Stimulated activated CD4-positive, alpha-beta T cell treated with anti-CD3 and anti-CD28 coated beads, TNF-alpha, amount 100 ng/mL, for 24 hours (primary cell): ENCODE measurements at places on chromosomes 1 and 21.
A peak's percentile ranks its signal among the peaks of the same experiment; 100 is the strongest.

- DNase-seq, result peak; percentile 60
Measured at GRCh38 chr1:116817582-116818064, 63.4 kb downstream of the CD2 start.

- DNase-seq, result no peak
Measured at GRCh38 chr1:60427701-60428100, 354.1 kb upstream of the C1orf87 start.

DNA sequence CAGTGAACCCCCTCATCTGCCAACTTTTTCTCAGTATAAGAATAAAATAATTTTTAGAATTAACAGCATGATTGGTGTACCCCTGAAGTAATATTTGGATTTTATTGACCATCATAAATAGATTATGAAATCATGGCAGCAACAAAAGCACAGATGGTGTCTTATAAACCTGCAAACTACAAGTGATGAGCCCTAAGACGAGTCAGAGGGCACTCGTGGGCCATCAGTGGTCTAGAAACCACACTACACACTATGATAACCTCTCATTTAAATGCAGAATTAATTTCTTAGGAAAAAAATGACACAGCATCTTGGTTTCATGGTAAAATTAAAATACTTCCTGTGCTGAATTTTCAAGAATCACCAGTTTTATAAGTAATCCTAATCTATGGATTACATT lies 312.4 kb downstream of the PTBP2 start:
- no peak for DNase-seq

GRCh38 chr1:101971304-101971703 lies 25.4 kb downstream of the OLFM3 start:
- no peak for DNase-seq

- DNase-seq, result peak; percentile 2
Measured at GRCh38 chr21:27700974-27701614, 734.2 kb upstream of the ADAMTS5 start.

DNA sequence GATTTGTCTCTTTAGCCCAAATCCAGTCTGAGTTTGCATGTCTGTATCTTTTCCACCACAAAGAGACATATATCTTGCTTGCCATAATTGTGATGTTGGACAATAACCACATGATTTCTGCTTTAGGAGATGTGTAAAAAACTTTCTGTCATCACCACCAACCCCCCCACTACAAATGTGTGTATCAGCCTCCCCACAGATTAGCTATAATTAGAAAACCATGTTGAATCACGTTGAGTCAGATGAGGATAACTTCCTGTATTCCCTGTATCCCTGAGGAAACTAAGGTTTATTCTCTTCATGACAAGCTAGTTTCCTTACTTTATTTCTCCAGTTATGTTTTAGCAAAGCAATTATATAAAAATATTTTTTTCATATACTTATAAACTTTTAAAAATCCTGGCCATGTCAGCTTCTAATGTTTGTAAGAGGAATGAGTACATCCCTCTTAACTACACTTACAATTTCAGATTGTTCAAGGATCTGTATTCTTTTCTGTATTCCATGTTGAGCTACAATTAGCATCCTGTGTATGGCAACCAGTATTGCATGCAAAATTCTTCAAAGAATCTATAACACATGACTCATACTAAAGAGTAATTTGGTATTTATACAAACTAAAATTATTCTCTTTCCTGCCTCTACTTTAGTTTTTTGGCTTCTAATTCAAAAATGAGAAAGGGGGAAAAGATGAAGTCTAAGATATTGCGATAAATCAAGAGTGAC lies 143.0 kb downstream of the FMN2 start:
- DNase-seq, result no peak

DNA sequence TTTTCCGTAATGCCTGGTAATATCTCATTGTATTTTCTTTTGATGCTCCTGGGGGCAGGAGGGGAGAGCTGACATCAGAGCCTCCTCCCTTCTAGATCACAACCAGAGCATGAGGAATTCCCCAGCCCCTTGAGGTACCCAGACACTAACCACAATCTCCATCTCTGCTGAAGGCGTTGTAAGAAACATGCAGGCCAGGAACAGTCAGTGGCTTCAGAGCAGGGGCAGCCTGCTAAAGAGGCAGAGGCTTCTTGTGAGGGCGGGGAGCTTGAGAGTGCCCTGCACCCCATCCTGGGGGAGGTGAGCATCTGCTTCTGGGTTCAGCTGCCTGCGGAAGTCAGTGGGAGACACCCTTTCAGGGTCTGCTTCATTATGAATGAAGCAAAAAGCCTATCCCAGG lies 19.0 kb downstream of the MAPKAPK2 start:
- no peak for DNase-seq

DNA sequence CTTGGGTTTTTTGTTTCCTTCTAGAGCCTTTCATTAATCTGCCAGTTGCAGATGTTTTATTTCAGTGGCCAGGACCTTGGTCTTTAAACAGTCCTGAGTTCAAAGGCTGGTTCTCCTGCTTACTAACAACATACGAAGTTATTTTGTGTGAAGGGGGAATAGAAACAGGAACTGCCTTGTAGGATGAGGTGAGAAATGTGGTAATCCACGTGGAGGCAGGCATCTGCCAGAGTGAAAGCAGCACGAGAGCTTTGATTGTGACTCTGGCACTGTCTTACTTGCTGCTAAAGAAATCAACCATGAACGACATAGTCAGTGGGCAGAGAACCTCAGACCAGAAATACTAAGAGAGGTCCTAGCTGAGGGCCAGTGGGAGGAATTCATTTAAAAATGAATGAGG lies 30.4 kb downstream of the TMEM63A start:
- DNase-seq, result no peak

DNA sequence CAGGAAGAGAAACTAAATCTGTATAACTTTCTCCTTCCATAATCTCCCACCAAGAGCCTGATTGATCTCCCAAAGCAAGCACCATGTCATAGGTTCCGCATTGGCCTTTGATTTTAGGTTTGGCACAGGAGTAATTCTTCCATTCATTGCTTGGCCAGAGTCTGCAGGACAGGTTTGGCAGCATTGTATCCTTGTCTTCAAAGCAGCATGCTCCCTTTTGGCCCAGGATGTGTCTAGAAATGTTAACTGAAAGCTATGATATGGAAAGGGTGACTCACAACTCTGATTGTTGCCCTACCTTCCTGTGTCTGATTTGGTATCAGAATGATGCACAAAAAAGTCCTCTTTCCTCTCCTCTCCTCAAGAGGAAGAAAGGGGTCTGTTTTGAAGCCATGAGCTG lies 824.3 kb upstream of the PRMT6 start:
- DNase-seq, result no peak

- no peak for DNase-seq
Measured at GRCh38 chr1:9246215-9246614, 11.6 kb downstream of the H6PD start.

- DNase-seq, result no peak
Measured at GRCh38 chr21:43719748-43720538, 1.0 kb downstream of the PDXK start.

DNA sequence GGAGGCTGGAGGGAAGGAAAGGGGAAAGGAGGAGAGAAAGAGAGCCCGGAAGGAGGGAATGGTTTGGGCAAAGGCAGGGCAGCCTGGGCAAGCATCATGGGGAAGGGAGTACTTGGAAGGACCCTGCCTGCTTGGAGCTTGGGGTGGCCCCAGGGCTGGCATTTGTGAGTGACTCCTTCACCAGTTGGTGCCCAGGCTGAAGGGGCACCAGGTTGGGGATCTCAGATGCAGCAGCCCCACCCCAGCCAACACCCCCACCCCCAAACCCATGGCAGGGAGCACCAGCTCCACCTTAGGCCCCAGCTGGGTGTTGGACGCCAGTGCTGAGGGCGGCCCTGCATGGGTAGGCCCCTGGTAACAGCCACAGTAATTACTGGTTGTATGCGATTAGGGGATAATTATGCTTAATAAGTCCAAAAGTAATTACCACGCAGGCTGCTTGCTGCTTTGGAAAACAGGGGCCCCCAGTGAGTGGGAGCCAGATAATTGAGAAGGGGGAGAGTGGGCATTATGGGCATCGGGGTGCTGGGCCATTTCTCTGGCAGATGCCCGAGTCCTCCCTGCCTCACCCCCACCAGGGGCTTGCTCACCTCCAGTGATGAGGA lies 78.3 kb downstream of the VWA5B1 start:
- DNase-seq, result no peak

GRCh38 chr1:54053745-54054437 lies 483 bp downstream of the TCEANC2 start:
- no peak for DNase-seq

- DNase-seq, result no peak
Measured at GRCh38 chr1:57163789-57164188, 198.0 kb upstream of the C8B start.

DNA sequence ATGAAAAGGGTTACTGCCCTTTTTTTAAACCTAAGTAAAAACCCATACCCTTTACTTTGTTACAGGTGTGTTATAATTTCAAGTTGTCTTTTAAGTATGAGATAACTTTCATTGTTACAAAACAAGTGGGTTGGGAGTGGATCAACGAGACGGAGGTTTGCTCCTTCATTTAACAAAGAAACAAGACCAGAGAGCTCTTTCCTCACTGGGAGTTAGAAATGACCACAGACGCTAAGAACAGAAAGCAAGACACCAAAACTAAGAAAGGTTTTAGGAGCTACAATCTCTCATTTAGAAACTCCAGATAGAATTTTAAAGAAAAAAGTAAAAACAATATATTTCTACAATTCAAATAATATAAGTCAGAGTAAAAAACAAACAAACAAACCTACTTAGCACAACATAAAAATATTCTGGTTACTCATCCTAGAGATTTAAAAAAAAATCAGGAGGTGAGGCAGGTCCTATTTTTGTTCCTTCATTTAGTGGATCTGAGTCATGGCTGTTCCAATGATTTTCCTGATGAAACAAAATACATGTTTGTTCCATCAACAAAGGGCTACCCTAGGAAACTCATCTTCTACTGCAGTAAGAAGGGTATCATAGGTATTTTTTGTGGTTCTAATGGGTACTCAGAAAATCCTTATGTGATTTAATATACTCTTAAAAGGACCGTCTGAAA lies 33.0 kb downstream of the APP start:
- no peak for DNase-seq

GRCh38 chr1:104852151-104852550 lies 1102.5 kb downstream of the AMY1C start:
- no peak for DNase-seq

- no peak for DNase-seq
Measured at GRCh38 chr1:14954210-14954609, 199.3 kb upstream of the TMEM51 start.

DNA sequence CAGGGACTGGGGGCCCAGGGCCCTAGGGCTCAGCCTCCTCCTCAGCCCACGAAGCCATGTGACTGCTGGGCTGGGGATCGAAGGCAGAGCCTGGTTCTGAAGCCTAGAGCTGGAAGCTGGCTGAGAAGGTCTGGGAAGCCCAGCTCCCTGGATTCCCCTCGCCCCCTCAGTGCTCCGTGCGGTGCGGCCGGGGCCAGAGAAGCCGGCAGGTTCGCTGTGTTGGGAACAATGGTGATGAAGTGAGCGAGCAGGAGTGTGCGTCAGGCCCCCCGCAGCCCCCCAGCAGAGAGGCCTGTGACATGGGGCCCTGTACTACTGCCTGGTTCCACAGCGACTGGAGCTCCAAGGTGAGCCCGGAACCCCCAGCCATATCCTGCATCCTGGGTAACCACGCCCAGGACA lies 9.1 kb downstream of the ADAMTSL4 start:
- no peak for DNase-seq

GRCh38 chr1:193538003-193538354 lies 351.6 kb upstream of the B3GALT2 start:
- DNase-seq, result no peak

DNA sequence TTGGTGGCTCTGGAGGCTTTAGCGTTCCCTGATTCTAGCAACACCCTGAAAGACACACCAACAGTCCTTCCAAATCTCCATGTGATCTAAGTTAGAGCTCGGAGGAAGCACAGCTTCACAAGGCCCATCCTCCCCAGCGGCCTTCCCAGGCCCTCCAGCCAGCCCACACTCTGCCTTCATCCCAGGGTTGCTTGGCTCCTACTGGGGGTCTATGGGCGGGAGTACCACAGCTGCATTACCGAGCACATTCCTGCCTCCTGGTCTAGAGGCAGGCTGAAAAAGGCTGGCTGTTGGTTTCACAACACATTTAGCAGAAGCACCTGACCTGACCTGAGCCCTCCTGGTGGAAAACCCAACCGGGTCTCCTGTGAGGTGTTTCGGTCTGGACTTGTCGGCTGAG lies 54.7 kb upstream of the TRIM67 start:
- no peak for DNase-seq

- DNase-seq, result no peak
Measured at GRCh38 chr1:232877365-232878028, 72.3 kb downstream of the MAP10 start.

GRCh38 chr1:2921970-2922686 lies 99.1 kb upstream of the ACTRT2 start:
- DNase-seq, result no peak

- DNase-seq, result no peak
Measured at GRCh38 chr1:233614743-233615521, 1.0 kb downstream of the KCNK1 start.

DNA sequence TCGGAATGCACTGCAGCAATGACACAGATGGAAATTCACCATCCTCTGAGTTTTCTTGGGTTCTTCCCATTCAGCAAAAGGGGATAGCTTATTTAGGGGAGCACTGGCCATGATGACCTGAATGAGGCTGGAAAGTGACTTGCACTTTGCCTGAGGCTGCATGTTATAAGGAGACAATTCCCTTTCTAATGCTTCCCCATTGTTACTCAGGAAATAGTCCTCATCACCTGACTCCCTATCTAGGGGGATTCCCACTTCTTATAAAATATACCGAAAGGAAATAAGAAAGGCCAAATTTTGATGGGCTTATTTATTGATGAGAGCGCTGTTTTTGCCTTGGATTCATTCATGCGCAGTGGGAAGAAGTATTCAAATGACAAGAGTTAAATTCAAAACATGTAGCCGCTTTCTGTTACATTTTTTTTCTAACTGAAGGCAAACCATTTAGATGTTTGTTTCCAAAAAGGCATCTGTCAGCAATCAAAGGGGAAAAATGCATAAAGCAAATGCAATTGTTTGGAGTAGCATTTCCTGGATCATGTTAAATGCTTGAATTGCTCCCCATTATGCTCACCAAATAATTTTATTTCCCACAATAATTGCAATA lies 220.3 kb upstream of the NFIA start:
- DNase-seq, result no peak

DNA sequence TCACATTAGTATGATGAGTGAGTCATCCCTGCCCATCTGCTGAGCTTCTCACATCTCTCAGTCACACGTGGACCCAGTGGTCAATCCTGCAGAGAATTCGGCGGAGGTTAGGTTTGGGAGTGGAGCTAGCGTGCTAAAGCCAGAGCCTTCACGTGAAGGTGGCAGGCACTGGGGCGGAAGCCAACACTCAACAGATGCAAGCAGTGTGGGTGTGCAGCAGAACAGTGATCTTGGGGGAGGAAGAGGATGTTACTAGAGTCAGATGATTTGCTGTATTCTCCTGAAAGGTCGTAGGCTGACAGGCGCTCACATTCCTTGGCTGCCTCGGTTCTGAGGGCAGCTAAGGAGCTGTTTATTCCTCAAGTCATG lies 6.7 kb downstream of the C1orf115 start:
- DNase-seq, result no peak

- DNase-seq, result no peak
Measured at GRCh38 chr1:230849451-230850224, 18.7 kb downstream of the C1orf198 start.
